ENCODE measurements at places on chromosomes 4 and X.

DNA sequence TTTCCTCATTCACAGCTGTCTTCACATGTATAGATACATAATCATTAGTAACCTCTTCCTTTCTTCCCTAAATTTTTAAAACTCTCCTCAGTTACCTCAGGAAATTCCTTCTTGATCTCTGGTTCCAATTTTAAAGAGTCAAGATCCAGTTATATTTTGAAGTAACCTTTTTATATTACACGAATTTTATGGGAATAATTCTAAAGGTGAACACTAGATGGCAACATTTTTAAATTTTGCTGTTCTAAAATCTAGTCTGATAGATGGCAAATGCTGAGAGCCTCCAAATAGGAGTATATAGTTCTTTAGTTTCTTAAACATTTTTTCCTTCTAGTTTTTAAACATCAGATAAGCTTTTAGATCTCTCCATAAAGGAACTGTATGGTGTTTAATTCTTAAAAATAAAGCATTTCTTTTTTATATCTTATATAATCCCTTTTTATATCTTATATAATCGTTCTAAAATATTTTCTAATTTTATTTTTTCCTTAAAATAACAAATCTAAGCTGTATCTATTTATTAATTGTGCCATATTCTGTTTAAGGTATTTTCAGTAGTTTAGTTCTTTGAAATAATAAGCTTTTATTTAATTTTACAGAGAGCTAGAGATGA, 37.9 kb upstream of the PAPSS1 start:
- DNase-seq = no peak

GRCh38 chr4:87060957-87061356, 126.1 kb downstream of the AFF1 start:
- no peak for DNase-seq

DNA sequence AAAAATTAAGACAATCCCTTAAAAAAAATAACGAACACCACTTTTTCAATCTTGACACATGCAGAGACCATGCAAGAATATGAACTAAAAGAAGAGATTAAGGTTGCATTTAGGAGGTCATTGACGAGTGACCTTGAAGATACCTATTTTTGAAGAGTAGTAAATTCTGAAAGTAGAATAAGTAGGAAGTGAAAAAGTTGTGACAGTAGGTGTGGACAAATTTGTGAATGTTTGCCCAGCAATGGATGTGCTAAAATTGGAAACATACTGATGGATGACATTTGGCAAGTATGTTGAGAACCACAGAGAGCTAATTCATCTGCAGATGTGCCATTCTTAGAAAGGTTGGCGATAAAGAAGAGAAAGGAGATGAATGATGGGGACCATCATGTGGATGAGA, 213.7 kb upstream of the VCX3A start:
- no peak for DNase-seq

DNA sequence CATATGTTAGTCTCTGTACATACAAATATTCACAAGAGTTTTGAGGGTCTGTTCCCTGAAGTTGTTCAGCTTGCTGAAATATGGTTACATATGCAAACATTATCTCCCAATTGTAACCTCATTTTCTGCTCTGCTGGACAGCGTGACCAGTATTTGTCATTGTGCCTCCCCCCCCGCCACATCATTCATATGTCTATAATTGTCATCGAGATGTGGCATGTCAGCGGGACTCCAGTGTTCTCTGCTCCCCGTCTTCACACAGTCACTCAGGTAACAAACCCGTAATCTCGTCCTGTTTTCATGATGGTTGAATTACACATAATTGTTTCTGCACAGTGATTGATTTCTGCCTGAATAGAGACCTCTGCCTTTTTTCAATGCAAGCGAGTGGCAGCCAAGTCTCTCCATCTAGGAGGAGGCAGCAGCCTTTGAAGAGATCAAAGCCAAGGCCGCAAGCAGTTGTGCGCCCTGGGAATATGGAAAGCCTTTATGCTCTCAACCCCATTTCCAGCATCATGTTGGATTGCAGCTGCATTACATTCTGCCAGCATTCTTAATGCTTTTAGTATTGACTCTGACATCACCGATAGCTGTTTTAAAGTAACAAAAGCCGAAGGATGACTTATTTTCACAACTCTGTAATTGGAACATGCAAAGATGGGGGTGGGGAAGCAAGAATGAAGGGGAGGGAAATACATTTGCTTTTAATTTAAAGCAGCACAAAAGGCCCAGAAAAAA, 27.4 kb downstream of the LEF1 start:
- no peak for DNase-seq

GRCh38 chrX:44975666-44976263, 102.8 kb downstream of the KDM6A start:
- no peak for DNase-seq

DNA sequence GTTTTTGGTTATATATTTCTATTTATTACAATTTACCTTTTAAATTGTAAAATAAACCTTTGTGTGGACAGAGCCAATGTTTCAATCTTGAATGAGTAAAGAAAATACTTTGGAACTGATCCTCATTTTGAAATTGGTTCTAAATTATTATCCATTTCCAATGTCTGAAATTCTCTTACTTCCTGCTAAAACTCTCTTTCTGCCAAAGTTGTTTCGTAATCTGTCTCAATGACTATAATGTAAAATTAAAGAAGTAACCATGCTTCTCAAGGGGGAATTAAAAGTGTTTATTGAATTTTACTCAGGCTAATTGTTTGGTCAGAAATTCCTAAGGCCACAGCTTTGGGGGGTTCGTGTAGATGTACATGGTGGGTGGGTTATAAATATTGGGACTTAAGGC, 34.8 kb downstream of the YIPF6 start:
- DNase-seq = no peak

DNA sequence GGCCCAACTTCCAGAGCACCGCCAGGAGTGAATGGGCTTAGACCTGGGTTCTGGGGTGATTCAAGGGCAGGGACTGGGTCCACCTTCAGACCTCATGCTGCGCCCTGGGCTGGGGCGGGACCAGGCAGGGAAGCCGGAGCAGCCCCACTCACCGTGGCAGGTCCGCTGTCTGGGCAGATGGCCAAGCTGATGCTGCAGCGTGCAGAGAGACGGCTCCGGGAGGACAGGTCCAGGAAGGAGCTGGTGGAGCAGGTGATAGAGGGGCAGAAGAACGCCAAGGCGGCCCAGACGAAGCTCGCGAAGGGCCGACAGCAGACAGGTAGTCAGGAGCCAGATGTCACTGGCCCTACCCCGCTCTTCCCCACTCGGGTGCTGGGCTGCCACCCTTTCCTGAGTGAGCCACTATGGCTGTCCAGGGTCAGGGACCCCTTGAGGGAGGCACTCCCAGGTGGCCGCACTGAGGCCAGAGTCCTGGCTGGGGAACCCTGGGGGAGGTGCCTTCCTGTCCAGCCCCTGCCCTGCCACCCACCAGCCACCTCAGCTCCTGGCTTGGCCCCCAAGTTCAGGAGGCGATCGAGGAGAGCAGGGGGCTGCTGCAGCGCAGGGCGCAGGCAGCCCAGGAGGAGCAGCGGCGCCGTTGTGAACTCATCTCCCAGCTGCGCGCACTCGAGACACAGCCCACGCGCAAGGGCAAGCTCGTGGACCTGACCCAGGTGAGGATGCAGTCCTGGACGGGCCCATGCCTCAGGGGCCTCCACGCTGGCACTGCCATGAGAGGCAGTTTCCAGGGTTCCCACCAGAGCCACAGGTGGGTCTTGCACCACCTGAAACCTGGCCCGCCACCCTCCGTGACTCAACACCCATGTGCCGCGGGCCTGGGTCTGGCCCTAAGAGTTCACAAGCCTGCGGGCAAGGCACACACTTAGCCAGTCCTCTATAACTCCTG, 10.1 kb upstream of the RNF4 start:
- DNase-seq = no peak

DNA sequence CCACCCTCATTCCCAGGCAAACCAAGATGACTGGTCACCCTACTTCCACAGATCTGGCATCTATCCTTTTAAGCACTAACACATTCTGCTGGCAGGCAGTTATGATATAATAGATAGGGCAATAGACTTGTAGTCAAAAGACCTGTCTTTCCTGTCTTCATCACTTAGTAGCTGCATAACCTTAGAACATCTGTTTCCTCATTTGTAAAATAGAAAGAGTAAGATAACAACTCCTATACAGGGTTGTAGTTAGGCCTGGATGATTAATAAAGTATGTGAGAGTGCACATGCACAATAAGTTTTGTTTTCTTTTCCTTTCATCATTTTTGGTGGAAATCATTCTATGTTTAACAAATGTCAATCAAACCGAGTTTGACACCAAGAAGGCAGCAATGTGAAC, 72.1 kb downstream of the GPR82 start:
- DNase-seq = no peak

DNA sequence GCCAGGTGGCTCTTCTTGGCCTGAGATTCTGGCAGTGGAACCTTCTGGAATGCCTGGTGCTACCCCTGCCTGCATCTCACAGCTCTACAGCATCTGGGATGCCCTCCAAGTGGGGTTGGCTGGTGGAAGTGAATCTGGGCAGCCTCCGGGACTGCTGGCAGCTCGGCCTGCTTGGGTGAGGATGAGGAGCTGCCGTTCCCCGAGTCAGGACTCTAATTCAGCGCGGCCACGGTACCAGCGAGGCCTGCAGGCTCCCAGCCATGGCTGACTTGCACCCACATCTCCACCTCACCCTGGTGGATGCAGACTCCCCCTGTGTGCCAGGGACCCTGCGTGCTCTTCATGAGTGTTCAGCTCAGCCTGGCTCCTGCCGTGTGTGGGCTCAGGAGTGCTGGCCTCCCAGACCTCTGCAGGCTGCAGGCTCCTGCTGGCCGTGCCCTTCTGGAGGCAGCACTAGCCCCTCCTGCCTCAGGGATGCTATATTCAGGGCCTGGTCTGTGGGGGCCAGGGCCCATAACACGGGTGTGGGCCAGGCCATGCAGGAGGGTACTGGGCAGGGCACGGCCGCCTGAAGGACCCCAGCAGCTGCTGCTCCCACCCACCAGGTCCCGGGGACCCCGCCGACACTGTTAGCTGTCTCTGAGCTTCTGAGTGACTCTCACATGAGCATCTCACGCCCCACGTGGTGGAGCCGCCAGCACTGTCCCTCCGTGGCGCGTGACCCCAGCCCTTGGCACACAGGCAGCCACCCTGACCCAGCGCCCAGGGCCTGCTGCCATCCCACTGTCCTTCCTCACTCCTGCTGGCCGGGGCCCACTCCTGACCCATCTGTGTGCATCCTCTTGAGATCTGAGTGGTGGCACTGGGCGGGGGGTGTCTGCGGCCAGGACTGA, 10.6 kb downstream of the UVSSA start:
- DNase-seq = no peak

- no peak for DNase-seq
These were observed 476 bp upstream of the GDI1 start for GRCh38 chrX:154436374-154436982.

DNA sequence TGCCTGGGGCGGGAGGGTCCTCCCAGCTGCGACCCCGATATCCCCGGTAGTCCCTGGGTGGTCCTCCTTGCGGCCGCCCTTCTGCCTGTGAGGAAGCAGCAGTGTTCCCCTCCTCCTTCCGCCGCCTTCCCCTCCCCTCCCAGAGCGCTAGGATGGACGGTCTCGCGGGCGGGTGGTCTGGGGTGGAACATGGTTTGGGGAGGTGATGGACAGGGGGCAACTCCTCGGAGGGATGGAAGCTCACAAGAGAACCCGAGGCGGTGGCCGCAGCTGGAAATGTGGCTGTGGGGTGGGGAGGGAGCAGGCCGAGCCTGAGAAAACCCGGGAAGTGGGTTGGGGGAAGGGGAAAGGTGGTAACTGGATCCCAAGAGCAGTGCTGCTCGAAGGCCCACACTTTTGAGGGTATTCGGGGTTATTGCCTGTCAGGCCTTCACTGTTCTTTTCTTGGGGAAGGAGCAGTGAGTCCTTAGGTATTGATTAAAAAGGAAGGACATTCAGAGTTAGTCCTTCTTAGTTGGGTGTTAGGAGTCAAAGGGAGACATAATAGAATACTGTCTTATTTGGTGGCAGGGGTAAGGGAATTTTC, 581 bp downstream of the UBE2K start:
- peak; percentile 21 for DNase-seq

DNA sequence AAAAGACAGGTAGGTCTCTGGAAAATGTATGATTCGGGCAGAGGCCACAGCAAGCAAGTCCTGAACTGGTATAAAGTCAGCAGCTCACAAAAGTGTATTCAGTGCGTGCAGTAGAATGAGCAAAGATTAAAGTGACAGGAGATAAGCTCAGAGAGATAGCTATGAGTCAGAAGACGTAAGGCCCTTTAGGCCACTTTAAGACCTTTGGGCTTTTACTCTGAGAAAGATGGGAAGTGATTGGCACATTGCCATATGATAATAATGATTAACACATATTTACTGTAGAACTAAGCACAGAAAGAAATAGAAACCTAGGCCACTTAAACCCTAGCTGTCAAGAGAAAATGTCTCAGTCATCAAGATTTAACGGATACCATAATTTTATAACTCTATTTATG, 51.7 kb downstream of the TBCK start:
- no peak for DNase-seq

GRCh38 chr4:102717448-102718092, 43.2 kb downstream of the MANBA start:
- DNase-seq = no peak

DNA sequence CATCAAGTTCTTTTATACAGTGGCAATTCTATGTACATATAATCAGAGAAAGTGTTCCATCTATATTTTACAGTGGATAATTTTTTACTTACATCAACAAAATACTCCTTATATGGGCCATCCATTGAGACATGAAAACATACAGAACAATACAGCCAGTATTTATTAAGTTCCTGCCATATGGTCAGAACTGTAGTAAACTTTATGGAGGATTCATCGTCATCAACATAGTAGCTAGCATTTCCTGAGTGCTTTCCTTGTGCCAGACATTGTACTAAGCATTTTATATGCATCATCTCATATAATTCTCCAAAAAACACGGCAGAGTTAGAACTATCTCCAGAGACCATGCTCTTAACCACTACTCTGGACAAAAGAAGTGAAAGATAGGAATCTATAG, 170.1 kb downstream of the CEP135 start:
- DNase-seq = no peak

DNA sequence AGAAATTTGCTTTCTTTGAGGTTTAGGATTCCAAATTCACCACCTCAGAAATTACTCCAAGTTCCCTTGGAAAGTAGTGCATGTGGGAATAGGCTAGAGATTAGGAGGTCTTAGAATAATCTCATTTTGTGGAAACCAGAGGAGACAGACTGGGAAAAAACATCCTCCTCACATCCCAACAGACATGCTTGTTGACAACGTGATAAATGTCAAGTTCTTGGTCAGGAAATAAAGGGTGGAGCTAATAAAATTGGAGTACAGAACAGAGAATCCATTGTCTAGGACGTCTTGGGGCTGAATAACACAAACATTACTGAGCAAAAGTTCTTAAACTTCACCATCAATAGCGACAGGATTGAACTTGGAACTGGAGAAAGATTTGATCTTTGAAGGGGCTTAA, 233.4 kb downstream of the PABPC4L start:
- no peak for DNase-seq

DNA sequence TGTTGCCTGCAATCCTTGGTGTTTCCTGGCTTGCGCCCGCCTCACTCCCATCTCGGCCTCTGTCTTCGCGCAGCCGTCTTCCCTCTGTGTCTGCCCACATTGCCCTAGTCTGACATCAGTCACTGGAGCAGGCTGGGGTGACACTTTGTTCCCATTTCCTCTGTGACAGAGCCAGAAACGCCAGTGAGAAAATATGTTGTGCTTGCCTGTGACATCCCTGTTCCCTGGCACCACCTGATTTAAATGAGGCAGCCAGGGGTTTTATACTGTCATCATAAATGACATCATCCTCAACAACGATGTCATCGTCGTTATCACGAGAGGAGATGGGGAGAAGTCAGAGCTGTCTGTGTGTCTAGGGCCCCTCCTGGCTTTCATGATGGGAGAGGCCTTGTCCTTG, 29.1 kb downstream of the ZNF185 start:
- no peak for DNase-seq

Measured in stimulated activated CD4-positive, alpha-beta T cell treated with anti-CD3 and anti-CD28 coated beads, Interleukin-1b, Interleukin-23, amount 100 ng/mL, for 1 hour (primary cell).